Kasumi-1 (cell line): ENCODE measurements at places on chromosomes 1 and 21.

GRCh38 chr1:156386949-156387869 is 18.2 kb downstream of the RHBG start:
- no peak for DNase-seq

DNA sequence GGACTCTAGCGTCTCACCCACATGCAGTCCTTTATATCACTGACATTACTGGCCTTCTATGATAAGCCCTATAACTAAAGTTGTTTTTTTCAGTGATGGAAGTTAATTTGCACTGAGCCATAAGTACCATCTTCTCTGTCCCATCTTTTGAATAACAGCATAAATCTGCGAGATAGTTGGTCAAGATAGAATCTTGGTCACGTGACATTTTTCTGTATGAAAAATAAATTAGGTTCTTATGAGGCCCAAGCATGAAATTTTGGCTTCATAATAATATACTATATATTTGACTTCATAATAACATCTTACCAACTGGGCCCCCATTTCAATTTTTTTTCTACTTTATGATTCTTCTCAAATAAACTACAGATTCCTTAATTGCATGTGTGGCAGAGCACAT is 285.5 kb downstream of the KCNH1 start:
- DNase-seq = no peak

GRCh38 chr1:183648042-183648441 is 5.1 kb downstream of the APOBEC4 start:
- DNase-seq = no peak

DNA sequence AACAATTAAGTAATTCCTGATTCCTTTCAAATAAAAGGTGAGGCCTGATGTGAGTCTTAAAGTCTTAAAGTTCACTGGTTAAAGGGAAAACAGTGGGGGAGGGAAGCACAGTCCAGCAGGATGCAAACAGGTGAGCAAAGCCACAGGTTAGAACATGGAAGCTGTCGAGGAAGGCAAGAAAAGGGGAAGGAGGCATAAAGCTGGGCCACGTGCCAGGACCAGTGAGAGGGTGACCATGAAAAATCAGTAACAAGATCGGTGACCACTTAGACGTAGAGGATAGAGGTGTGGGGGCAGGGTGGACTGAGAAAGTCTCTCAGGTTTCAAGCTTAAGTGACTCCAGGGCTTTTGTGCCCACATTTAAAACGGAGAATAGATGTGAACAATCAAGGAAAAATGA is 231.3 kb downstream of the SETD4 start:
- DNase-seq = no peak

GRCh38 chr1:53826367-53826766 is 11.7 kb downstream of the NDC1 start:
- peak; percentile 47 for DNase-seq

DNA sequence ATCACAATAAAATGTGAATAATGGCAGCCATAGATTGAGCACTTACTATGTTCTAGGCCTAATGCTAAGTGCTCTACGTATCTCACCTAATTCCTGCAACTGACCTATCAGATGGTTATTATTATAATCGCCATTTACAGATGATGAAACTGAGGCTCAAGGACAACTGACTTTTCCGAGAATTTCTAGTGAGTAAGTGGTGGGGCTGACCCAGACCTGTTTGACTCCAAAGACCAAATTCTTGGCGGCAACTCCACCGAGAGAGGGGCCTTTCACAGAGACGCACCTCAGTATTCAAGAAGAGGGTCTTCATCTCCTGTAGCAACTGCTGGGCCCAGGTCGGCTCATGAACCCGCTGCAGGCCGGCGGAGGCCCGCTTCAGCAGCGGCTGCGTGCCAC is 573 bp downstream of the TMEM234 start:
- no peak for DNase-seq

- no peak for DNase-seq
Measured at GRCh38 chr1:113373644-113374043, 16.7 kb upstream of the MAGI3 start.

GRCh38 chr1:184461321-184461720 is 74.5 kb downstream of the C1orf21 start:
- DNase-seq = no peak
